NB4 (cell line): ENCODE measurements at places on chromosomes 4 and X.

- peak; percentile 16 for DNase-seq
These were observed 704.9 kb upstream of the PABPC4L start for GRCh38 chr4:134906404-134907023.

GRCh38 chr4:110959041-110959643 lies 336.3 kb upstream of the PITX2 start:
- DNase-seq, result peak; percentile 7

GRCh38 chr4:8207314-8207713 lies 8.2 kb downstream of the SH3TC1 start:
- peak; percentile 82 for DNase-seq

DNA sequence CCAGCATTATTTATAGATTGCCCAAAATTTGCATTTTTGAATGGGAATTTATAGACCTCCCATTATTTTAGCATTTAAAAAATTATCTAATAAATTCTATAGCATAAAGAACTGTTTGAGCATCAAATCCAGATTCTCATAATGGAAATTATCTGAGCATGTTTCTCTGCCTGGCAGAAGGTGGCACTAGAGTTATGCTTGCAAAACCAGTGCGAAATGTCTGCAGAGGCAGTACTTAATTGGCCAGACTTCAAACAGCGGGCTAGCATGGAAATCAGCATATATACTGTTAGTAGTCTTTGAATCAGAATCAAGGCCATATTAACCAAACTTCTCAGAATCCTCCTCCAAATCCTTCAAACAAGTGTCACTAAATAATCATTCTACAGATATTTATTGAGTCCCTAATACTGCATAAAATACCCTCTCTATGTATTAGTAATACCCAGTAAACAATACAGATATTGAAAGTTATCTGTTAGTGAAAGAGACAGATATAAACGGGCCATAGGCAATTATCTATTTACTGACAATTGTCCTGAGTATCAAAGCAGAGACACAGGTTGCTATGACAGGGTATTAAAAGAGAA lies 78.7 kb upstream of the DCLK2 start:
- peak; percentile 52 for DNase-seq
